ENCODE measurements at places on chromosomes 12 and 14.

DNA sequence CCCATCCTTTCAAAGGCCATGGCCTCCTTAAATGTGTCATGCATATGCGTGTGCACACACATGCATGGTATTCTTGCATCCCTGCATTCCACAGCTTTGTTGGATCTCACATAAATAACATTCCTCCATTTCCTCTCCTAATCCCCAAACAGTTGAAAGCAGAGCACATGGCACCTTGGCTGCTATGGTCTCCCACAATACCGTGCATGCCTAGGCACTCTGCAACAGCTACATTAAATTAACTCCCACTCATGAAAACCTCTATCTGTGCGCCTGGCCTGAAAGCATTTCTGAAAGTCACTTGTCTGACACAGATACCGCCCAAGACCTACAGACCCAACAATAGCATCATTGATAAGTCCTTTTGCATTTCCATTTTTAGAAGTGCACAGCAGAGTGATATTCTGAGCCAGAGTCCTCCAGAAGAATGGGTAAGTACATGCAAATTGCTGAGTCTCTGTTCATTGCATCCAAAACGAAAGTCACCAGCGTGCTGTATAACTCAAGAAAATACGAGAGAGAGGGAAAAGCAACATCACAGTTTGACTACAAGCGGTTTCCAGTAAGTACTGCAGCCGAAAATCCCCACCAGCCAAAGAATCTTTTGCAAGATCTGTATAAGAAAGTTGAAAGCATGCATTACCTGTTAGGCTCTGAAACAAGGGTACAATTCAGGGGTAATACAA lies 436 bp downstream of the ASB2 start:
- DNase-seq = no peak

- DNase-seq = no peak
These were observed 9.2 kb upstream of the INF2 start for GRCh38 chr14:104680056-104680805.

DNA sequence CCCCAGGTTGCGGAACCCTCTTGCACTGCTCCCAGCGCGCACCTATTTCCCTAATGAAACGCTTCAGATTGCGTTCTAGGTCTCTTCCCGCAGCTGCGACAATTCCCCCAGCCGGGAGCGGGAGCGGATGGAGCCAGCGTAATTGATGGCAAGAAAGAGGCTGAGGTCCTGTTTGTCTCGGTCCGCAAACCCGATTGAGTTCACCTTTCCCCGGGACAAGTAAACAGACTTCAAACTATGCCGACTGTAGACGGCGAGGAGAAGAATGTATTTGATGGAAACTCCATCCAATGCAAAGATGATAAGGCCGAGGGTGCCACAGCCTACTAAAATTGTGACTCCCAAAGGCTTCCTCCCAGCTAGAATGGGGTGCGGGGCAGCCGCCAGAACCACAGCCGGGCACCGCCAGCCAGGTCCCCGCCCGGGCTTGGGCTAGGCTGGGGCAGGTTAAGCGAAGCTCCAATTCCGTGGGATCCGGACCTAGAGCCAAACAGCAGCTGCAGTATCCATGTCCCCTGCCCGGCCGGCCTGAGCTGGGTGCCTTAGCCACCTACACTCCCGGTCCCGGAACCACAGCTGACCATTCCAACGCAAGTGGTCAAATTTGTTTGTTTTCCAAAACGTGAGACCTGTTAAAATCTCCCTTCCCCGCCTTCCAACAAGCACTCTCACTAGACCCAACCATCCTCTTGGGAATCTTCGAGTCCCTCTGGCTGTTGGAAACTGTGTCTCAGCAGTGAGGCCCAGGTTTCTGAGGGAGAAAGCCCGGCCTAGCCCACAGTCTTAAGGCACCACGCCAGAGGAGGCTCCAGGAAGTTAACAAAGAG lies 5.5 kb downstream of the NKX2-1 start:
- no peak for DNase-seq

GRCh38 chr14:104138718-104139459 lies 502 bp downstream of the KIF26A start:
- DNase-seq = no peak

- no peak for DNase-seq
These were observed 27.4 kb downstream of the PCNX1 start for GRCh38 chr14:70934502-70935134.

DNA sequence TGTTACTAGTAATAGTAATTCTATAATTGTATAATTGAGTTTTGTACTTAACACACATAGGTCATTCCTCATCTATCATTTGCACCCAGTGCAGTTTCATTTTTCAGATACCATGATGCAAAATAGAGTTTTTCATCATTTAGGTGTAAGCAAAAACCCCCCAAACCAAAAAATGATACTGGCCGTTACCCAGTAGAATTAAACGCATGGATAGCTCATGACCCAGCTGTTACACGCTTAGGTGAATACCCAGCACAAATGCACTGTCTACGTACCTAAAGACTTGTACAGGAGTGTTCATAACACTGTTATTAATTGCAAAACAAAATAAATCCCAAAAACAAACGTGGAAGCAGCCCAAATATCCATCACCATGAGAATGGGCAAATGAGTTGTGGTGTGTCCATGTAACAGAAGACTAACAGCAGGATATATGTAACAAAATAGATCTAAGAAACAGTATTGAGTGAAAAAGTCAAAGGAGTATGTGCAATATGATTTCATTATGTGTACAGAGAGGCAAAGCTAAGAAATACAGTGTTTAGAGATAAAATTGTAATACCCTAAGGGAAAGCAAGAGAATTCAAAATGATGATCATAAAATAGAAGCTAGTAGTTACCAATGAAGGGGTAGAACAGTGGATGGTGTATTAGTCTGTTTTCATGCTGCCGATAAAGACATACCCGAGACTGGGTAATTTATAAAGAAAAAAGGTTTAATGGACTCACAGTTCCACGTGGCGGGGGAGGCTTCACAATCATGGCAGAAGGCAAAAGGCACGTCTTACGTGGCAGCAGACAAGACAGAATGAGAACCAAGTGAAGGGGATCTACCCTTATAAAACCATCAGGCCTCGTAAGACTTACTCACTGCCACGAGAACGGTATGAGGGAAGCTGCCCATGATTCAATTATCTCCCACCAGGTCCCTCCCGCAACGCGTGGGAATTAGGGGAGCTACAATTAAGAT lies 49.8 kb downstream of the EID3 start:
- no peak for DNase-seq

GRCh38 chr12:1531153-1531653 lies 63.2 kb downstream of the FBXL14 start:
- DNase-seq = no peak

- DNase-seq = no peak
These were observed 12.5 kb downstream of the P2RX7 start for GRCh38 chr12:121145221-121145620.

DNA sequence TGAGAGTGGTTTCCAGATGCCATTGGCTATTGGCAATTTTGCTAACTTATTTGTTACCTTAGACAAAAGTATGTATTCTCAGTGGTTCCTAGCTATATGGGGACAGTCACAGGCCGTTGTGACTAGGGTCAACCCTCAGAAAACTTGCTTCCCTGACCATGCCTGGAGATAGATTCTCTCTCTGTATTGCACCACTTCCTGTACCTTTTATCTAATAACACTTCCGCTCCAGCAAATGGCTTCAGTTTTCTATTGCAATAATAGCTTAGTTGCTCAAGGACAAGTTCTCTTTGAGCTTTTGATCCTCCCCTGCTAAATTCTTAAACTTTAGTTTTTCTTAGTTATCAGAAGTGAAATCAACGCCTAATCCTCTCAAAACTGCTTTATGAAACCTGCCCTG lies 338.0 kb downstream of the RMST start:
- DNase-seq = no peak

DNA sequence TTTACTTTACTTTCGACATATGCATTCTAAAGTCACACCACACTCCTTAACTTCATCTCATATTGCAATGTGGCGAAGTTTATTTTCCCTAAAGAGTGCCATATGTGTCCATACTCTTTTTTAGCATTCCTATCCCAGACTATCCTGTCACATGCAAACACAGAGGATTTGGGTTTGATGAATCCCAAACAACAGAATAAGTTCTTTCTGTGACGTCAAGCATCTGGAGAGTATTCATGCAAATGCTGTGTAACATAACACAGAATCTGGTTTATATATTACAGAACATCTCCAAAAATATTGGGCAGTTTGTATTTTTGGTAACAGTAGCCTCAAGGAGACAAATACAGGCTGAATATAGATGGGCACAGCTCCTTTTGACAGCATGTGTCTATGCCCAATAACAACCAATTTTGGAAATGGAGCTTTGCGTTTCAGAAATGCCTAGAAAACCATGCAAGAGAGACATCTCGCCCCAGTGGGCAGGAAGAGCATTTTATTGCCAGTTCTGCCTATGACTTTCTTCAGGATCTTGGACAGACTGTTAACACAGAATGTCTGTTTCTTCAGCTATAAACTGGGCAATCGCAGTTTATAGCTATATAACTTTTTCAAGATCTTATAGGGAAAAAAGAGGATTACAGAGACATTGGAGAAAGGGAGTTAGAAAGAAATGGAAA lies 190.8 kb downstream of the ADAMTS20 start:
- DNase-seq = no peak

GRCh38 chr12:5776091-5776490 lies 169.0 kb downstream of the ANO2 start:
- DNase-seq = no peak

- DNase-seq = no peak
These were observed 62.2 kb upstream of the PCED1B start for GRCh38 chr12:47017041-47017713.

DNA sequence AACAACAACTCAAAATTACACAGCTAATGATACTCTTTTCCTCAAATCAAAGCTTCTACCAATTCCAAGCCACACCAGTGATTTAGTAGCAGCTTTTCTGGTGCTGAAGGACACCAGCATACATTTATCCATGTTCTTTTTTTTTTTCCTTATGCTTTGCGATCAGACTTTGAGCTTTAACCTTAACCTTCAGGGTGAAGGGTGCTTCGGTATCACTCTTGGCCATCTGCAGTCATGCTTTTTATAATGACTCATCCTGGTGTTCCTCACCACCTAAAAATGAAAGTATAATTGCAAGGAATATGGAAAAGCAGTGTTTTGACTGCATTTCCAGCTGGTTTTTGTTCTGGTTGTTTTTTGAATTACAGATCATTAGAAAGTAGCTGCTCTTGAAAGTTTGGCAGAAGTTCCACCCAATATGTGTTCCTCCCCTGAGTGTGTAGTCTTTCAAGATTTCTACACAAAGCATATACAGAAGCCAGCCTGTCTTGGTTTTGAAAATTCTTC lies 1.3 kb upstream of the SLC41A2 start:
- no peak for DNase-seq

DNA sequence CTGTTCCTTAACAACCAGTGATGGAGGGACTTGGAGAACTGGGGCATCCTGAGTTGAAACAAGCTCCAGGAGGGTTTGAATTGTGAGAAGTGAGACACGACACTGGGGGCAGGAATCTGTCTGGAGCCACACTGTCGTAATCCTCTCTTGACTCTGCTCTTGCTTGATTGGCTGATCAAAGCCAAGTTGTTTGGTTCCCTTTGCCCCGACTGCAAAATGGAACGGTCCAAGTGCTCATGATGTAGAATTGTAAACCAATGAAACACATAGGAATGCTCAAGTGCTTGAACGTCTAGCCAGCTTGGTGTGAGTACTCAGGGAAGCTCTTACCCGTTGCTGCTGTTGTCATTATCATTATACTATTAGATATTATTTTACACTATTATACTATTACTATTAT lies 98.1 kb downstream of the TMEM132C start:
- DNase-seq = no peak

DNA sequence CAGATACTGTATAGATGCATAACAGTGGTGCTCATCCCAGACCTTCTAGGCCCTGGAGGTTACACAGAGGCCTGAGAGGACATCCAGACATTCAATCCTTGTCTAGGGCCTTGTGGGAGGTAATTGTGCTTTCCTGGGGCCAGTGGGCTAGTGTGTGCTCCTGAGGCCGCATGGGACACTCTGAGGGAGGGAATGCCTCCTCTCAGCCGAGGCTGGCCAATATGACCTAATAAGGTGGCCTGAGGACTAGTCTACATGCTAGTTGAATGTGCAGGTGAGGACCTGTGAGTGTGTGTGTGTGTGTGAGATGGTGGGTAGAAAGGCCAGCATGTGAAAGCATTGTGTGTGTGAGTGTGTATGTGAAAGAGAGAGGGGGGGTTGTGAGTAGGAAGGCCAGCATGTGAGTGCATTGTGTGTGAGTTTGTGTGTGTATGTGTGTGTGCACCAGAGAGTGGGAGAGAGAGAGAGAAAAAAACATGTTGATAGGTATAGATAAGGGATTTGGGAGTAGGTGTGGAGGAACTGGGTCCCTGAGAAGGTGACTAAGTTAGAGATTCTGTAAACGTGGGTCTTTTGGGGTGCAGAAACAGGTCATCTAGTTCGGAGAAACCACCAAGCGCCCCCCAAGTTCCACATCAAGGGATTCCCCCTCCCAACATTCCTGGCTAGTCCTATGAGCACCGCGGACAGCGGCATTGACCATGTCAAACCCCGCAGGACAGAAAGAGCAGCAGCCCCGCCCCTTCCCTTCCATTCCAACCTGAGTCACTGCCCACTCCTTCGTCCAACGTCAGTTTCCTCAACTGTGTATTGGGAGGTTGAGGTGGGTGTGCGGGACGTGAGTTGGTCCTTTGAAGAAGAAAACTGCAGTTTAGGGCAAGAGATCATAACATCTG lies 9.7 kb upstream of the KRT81 start:
- no peak for DNase-seq

DNA sequence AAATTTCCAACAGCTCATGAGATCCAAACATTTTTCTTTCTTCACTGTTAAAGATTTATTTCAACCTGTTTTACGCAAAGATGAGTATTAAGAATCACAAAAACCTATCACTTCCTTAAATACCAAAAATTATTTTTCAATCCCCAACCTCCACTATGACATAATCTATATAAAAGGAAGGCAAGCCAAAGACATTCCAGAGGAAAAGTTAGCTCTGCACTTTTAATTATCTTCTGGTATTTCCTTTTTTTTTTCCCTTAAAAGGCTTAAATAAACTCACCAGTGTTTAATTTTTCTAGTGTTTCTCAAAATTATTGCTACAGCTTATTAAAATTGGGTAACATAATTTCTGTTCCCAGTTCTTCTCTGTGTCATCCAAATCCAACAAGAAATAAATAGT lies 75.9 kb downstream of the BMP4 start:
- no peak for DNase-seq

GRCh38 chr14:36583893-36584811 lies 1.7 kb upstream of the NKX2-8 start:
- no peak for DNase-seq

DNA sequence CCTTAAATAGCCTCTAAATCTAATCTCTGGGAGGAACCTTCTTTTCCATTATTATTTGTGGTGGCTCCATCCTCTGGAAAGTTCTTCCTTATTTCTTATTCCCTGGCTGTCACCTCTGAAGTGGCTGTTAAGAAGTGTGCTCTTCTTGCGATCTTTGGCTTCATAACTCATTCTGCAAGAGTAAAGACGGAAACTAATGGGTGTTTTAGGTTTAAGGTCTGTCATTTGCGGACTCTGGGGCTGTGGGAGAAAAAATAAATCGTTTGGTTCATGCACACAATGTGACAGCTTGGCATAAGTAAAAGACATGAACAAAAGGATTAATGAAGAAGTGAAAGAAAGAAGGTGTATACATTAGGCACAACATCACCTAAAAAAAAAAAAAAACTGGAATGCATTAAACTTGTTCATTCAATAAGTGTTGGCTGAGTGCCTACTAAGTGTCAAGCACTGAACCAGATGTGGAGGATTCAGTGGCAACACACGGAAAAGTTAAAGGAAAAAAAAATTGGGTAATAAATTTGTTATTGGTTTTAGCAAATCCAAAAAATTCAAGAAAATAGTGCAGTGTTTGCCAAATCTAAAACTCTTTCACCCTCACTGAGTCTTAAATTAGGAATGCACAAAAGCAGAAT lies 99.5 kb downstream of the ERGIC2 start:
- DNase-seq = no peak
